Amygdala (tissue), 56 donors: ENCODE measurements at places on chromosomes 16 and 17.

DNA sequence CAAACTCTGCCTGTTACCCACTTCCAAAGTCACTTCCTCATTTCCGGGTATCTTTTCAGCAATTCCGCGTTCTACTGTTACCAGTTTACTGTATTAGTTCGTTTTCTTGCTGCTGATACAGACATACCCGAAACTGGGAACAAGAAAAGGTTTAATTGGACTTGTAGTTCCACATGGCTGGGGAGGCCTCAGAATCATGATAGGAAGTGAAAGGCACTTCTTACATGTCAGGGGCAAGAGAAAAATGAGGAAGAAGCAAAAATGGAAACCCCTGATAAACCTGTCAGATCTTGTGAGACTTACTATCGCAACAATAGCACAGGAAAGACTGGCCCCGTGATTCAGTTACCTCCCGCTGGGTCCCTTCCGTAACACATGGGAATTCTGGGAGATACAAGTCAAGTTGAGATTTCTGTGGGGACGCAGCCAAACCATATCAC is 30.9 kb downstream of the PAFAH1B1 start:
- no peak for DNase-seq

GRCh38 chr16:56742030-56742984 is 12.4 kb downstream of the NUP93 start:
- no peak for DNase-seq

- DNase-seq, result no peak
These were observed 48.3 kb downstream of the NT5M start for GRCh38 chr17:17351356-17351891.

GRCh38 chr16:359871-360697 is 7.6 kb upstream of the AXIN1 start:
- no peak for DNase-seq

- no peak for DNase-seq
These were observed 238.0 kb downstream of the PHKB start for GRCh38 chr16:47699106-47699505.

DNA sequence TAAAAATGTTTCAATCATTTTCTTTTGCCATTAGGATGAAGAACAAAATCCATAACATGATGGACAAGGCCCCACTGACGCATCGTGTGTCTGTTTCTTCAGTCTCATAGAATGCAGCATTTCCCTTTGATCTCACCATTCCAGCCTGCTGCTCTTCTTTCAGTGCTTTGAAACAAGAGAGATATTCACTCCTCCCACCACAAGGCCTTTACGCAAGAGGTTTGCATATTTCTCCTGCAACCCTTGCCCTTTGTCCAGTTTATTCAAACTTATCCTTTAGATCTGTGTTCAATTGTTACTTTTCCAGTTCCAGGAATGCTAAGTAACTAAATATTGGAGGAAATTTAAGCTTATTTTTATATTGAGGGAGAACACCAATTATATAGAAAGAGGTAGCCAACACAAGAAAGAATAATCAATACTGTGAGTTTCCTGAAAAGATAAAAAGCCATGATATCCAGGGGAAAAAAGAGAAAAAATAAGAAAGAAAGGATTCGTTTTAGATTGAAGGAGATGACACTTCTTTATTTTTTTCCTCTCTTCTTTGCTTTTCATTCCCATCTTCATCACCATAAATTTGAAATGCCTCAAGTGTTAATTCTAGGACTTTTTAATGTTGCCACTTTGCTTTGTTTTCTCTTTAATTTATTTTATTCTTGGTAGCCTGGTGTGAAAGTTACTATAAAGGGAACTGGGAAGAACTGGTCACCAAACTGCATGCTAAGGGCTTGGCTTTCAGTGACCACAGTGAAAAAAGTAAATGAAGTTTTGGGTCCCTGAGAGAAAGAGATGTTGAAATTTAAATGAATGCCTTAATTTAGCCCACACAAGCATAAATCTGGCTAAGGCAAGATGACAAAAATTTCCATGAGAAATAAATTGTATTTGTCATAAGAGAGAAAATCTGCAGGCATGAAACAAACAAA is 102.1 kb downstream of the KIF2B start:
- DNase-seq, result no peak

DNA sequence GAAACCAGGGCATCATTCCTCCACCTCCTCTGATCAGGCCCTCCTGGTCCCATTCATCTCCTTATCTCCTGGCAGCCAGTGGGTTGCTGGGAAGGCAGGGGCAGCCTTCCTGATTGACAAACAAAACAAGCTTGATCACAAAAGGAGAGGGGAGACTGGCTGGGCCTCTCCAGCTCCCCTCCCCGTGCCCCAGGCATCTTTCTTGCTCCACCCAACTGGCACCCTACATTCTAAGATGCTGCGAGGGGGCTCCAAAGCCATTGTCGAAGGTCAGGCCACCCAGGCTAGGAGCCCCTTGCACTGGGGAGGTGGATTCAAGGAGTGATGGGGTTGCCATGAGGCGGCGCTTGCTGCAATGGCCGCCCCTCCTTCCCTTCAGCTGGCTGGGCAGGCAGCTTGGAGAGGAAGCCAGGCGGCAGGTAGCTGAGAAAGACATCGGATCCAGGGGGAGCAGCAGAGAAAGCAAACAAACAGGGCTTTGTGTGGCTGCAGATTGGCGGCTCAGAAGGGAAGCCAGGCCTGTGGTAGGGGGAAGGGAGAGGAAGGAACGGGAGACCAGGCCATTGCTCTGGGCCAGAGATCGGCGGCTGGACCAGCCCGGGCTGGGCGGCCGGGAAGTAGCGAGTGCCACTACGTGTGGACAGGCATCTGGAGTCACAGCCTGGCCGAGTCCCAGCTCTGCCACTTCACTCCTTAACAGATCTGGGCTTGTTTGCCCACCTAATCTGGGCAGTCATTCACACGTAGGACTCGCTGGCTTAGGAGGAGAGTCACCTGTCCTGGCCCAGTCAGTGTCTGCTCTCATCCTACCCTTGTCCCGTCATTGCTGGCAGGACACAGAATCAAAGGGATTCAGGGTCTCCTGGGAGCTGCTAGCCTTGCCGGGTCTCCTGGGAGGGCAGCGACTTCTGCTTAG is 12.3 kb downstream of the RAI1 start:
- peak; percentile 64 for DNase-seq

GRCh38 chr17:35018814-35019213 is 38.5 kb downstream of the LIG3 start:
- DNase-seq, result no peak

- DNase-seq, result no peak
These were observed 27.2 kb upstream of the SKAP1 start for GRCh38 chr17:48457080-48457836.
